Thymus (tissue), 14 donors: ENCODE measurements at places on chromosomes 12 and 14. TPM values are rescaled to one million over a fixed set of nuclear protein-coding genes. Genes with fewer than 3 reads are reported as not detected.

The TMEM121 gene
- 2.8 TPM for total RNA-seq

DNA sequence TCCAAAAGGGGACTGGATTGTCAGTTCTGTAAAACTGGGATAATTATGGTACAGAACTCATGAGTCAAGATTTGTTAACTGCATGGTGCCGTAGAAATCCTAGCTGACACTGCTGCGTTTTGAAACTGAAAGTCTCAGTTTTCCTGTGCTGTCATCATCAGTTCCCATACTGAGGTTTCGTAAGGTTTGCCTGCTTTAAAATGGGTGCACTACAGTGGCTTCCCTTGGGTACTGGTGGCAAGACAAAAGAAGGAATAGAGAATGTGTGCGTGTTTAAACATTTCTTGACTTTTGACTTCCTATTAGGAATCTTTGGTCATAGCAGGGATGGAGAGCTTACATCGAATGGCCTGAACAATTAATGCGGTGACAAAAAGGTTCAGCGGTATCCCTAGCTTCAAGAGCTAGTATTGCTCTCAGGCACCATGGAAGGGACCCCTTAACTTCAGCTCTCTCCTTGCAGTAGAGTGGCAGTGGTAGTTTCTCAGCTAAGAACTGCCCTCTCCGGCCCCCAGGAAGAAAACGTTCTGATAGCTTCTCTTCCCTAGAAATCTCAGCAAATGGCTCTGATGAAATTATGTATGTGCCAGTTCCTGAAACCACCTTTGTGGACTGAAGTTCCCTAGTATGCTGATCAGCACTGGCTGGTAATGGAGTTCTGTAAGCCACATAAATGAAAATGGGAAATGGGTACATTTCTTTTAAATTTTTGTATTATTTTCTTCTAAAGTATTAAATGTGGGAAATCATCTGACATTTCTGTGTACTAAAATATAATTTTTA is 28.9 kb downstream of the ANO6 start:
- no peak for DNase-seq

GRCh38 chr14:65150898-65151608 is 48.7 kb upstream of the MAX start:
- no peak for DNase-seq

GRCh38 chr12:3885277-3886094 is 12.3 kb upstream of the PARP11 start:
- no peak for DNase-seq

GRCh38 chr14:90853116-90853515 is 36.9 kb upstream of the TTC7B start:
- no peak for DNase-seq

- DNase-seq = no peak
Observed at GRCh38 chr14:99346470-99347080, 74.6 kb upstream of the BCL11B start.

The PA2G4 gene
- total RNA-seq = 170 TPM

The DACT1 gene
- total RNA-seq = 9.3 TPM
